SJSA1 (cell line): ENCODE measurements at places on chromosomes 3 and 15. TPM values are rescaled to one million over a fixed set of nuclear protein-coding genes. Genes with fewer than 3 reads are reported as not detected.

- no peak overlapping the region for H3K27ac ChIP-seq
- no peaks in the 10 kb centered on the region for H3K36me3 ChIP-seq
- no peaks in the 10 kb centered on the region for H3K27me3 ChIP-seq
- DNase-seq: no peak
- peaks cover 55% of the 10 kb centered on the region for H3K4me1 ChIP-seq
- no peak overlapping the region for H3K4me3 ChIP-seq
These were observed 146.4 kb downstream of the PGPEP1L start for GRCh38 chr15:98861188-98861587.

DNA sequence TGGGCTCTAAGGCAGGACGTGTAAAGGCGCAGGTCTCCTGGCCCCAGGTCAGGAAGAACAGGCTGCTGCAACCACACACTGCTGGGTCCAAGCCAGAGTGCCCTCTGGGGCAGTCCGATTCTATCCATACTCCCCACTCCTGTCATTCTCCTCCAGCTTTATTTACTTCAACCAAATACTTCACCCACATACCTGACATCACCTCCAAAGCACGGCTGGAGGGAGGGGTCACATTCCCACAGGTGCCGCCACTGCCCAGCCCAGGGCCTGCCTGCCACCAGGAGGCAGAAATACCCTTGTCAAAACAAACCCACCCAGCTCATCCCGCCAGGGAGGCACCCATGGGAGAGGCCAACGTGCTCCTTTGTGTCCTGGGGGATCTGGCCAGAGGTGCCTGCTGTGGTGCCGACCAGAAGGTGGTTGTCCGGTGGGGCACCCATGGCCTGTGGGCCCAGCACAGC lies 100.4 kb downstream of the DAPK2 start:
- no peak overlapping the region for H3K4me3 ChIP-seq
- no peaks in the 10 kb centered on the region for H3K36me3 ChIP-seq
- H3K4me1 ChIP-seq: peaks cover 8% of the 10 kb centered on the region
- H3K27me3 ChIP-seq: no peaks in the 10 kb centered on the region
- H3K27ac ChIP-seq: no peak overlapping the region

DNA sequence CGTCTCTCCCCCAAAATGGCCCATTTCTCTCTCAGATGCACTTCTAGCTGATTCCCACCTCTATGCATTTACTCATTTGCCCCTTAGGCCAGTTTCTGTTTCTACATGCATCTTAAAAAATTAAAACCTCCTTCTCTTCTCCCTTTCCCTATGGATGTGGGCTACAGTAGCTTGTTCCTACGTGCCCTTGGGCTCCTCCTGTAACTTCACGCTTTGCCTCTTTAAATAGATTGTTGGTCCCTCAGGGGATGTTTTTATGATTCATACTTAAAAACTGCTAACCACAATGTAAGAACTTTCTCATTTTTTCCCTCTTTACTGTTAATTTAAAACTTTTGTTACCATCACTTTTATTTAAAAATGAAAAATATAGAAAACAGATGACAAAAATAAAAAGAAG lies 185.6 kb upstream of the MRPL3 start:
- no peak for DNase-seq
- H3K27ac ChIP-seq: no peak overlapping the region
- H3K4me1 ChIP-seq: peaks cover 6% of the 10 kb centered on the region; the same call in 1 of the 2 replicates
- H3K4me3 ChIP-seq: no peak overlapping the region
- H3K36me3 ChIP-seq: no peaks in the 10 kb centered on the region

- H3K4me3 ChIP-seq: no peak overlapping the region
- H3K4me1 ChIP-seq: peaks cover 5% of the 10 kb centered on the region
These were observed 87.4 kb upstream of the C15orf39 start for GRCh38 chr15:75114327-75114726.

- H3K36me3 ChIP-seq: peaks cover 25% of the 10 kb centered on the region
- no peak for DNase-seq
- H3K4me3 ChIP-seq: no peak overlapping the region
These were observed 25.8 kb upstream of the RSL24D1 start for GRCh38 chr15:55222588-55222987.

DNA sequence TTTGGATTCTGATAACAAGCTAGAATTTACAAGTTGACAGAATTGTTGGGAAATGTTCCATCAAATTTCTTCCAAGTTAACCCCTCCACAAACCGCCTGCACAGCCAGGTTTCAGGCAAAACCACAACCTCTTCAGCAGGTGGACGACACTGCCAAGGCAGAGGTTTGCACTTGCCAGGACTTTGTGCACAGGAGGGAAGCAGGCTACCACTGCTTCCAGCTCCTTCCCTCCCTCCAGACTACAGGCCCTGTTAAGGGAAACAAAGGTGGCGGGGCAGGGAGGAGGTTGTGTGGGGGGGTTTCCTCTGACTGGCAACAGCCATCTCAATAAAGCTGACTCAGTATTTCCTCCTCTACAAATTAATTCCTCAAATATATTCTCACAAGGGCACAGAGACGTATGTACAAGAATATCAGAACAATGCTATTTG lies 42.2 kb downstream of the TBC1D2B start:
- no peaks in the 10 kb centered on the region for H3K27me3 ChIP-seq
- no peaks in the 10 kb centered on the region; the same call in 1 of the 2 replicates for H3K4me1 ChIP-seq
- no peak for DNase-seq
- peaks cover 13% of the 10 kb centered on the region for H3K36me3 ChIP-seq
- H3K27ac ChIP-seq: no peak overlapping the region

DNA sequence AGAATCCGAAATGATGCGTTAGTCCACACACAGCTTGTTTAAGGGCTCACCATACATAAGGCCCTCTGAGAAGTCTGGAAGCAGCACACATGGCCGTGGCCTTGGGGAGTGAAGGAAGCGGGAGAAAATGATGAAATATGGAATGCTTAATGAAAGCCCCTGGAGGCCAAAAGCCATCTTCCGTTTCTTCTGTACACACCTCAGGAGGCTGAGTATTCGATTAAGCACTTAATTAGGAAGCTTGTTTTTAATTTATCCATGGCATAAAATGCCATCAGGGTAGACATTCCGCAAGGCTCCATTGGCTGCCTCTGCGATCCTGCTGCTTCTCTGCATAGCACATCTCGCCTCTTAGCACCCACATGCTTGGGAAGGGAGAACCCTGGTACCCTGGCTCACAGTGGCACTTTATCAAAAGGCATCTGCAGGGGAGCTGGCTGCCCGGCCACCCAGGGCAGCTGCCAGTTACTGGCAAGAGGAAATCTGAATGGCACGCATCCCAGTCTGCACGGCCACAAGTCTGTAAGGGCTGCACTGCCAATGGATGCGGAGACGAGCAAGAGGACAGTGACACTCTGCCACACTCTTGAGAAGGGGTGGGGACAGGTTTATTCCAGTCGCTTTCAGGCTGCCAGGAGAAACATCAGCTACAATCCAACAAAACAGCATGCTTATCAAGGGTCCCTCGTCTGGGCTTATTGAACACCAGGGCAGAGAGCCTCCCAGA lies 356.2 kb downstream of the OCA2 start:
- H3K27ac ChIP-seq: no peak overlapping the region
- no peak for DNase-seq
- H3K36me3 ChIP-seq: no peaks in the 10 kb centered on the region
- H3K4me1 ChIP-seq: no peaks in the 10 kb centered on the region
- H3K27me3 ChIP-seq: no peaks in the 10 kb centered on the region
- no peak overlapping the region for H3K4me3 ChIP-seq

GRCh38 chr15:40333922-40334492 lies 6.7 kb downstream of the CCDC9B start:
- peaks cover 95% of the 10 kb centered on the region for H3K36me3 ChIP-seq
- H3K4me3 ChIP-seq: no peak overlapping the region
- peak; percentile 49 for DNase-seq
- H3K27me3 ChIP-seq: no peaks in the 10 kb centered on the region

DNA sequence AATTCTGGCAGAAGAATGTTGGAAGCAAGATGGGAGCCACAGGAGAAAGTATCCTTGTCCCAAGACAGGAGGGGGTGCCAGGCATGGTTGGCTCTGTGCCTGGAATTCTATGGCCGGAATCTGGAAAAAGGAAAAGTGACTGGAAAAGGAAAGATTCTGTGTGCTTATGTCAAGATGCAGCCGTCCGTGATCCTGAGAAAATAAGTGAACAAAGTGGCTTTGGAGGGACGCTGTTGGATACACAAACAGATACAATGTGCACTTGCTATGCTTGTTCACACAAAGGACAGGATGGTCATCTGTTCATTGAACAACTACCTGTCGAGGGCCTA lies 28.5 kb upstream of the MUC20 start:
- DNase-seq: peak; percentile 41
- no peaks in the 10 kb centered on the region for H3K27me3 ChIP-seq
- peaks cover 25% of the 10 kb centered on the region for H3K36me3 ChIP-seq
- no peak overlapping the region for H3K4me3 ChIP-seq

- no peak for DNase-seq
- H3K4me1 ChIP-seq: no peaks in the 10 kb centered on the region
- no peak overlapping the region for H3K4me3 ChIP-seq
- no peak overlapping the region for H3K27ac ChIP-seq
These were observed 149.0 kb upstream of the ST8SIA2 start for GRCh38 chr15:92244703-92245102.

- H3K27ac ChIP-seq: no peak overlapping the region
- H3K27me3 ChIP-seq: no peaks in the 10 kb centered on the region
- 0 out of 2 replicates have a peak, but pooled peaks cover 9% of the 10 kb centered on the region for H3K36me3 ChIP-seq
- no peak for DNase-seq
- no peak overlapping the region for H3K4me3 ChIP-seq
These were observed 76.8 kb downstream of the TIGIT start for GRCh38 chr3:114370537-114371174.

The HCN4 gene
- total RNA-seq: not detected in 2 replicates

The GP5 gene
- total RNA-seq: not detected in 2 replicates

The TMCO5A gene
- not detected in 2 replicates for total RNA-seq

The C3orf80 gene
- total RNA-seq: not detected in 2 replicates
